ENCODE measurements at places on chromosomes 12 and 14.

DNA sequence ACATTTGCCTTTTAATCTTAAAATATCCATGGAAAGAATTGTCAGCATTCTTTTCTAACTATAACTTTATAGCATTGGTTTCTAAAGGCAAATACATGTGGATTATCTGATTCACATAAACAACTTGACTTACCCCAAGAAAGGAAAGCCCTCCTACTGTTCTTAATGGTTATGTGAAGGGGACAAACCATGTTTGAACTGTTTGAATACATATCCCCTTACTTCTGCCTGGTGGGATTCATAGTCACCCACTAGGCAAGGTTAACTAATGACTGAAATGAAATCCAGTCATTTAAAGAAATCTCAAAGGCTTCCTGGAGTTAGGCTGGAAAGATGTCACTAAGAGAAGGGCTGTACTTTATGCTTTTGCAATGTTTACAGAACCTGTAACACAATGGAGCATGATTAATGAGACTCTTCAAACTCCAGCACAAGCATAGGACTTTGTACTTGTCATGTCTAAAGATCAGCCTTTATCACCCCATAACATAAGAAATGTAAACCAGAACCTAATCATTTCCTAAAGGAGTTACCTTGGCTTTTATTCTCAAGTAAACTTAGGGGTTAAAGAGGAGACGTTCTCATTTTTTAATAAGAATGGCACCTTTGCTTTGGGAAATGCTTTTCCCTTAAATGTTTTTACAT lies 10.2 kb upstream of the FLRT2 start:
- DNase-seq = no peak

DNA sequence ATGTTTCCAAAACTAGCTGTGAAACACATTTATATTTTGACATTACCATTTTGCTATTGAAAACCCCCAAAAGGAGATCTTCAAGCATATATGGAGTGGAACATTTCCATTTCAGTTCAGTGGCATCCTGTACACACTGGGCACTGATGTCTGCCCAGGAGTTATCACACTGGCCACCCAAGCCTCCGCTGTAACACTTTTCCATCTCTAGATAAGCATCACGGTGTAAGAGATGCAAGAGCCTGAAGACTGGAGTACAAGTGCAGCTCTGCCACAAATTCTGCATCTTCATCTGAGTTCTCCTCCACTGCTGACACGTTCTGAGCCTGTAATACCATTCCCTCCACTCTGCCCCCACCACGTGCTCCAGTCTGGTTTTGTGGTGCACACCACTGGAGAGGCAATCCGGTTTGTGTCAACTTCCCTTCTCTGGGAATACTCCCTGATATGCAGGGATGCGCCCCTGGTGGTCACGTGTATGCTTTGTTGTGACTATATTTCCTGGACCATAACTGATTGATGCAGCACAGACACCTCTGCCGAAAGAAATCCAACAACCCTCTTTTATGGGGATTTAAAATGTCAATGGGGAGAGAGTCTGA lies 12.7 kb downstream of the SPTLC2 start:
- peak; percentile 38 for DNase-seq

- DNase-seq = no peak
These were observed 4.9 kb upstream of the KLHL33 start for GRCh38 chr14:20440882-20441281.

GRCh38 chr12:22408610-22409376 lies 74.3 kb upstream of the ST8SIA1 start:
- DNase-seq = no peak

- DNase-seq = peak; percentile 66
These were observed 20.2 kb upstream of the KRT8 start for GRCh38 chr12:52924764-52925716.

DNA sequence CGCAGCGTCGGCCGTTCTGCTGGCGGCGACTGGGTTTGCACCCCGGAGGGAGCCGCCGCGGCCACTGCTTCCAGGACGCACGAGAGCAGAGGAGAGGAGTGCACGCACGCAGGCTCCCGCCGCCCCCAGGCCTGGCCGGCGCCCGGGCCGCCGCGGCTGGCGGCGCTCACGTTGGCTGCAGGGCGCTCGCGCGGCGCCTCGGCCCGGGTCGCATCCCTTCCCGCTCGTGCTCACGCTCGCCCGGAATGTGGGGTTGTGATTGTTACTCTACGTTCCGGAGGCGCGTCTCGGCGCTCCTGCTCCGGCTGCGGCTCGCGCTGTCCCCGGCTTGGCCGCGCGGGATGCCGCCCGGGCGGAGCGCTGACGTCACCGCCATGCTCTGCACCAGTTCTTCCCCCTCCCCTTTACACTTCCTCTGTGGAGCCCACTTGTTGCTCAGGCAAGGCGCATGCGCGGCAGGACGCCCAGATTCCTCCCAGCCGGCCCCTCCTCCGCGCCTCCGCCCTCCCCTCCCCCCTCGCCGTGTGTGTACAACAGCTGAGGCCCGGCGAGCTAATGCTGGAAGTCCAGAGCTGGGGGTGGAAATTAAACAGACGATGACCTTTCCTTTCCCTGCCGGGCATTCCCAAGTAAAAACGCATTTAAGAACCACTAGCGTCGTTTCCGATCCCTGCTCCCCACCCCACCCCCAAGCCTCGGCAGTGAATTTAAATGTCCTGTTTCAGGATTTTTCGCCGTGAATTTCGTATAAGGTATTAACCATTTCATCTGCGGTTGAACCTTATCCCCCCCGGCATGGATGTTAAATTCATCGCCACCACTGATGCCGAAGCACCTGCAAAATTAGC lies at the start of gene IRF2BPL:
IRF2BPL (minus strand) TSS at position 325 of the 848 bp plus-strand sequence. CDS start 916 bp downstream, outside the sequence.
- DNase-seq = peak; percentile 89

GRCh38 chr12:81644503-81644902 lies 114.6 kb downstream of the PPFIA2 start:
- no peak for DNase-seq

DNA sequence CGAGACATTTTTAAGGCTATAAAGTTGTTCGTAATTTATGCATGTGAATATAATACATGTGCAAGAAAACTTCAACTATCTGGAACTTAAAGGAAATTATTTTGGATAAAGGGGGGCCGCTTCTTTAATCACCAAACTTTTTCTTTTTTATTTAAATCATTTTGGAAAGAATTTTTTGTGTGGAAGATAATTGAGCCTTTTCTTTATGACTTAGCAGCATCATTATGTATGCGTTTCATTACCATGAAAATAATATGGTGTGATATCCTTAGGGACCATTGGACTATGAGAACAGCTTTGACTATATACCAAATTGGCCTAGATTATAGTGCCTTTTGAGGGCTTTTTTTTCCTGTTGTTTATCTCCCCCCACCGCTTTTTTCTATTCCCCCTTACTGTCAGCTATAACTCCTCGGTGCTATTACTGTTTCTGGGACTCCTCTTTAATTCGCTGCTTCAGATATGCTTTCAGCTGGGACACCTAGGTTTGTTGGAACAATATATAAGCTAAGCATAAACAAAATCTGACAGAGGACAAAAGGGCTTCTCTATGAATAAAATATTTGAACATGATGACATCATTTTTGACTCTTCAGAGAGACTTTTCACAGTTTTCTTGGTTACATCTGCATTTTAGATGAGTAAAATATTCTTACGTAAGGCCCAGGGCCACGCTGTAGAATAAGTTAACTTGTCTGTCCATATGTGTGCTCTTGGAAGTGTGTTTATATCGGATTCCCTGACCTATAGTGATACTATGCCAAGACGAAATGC lies 392.7 kb downstream of the NPAS3 start:
- DNase-seq = no peak

DNA sequence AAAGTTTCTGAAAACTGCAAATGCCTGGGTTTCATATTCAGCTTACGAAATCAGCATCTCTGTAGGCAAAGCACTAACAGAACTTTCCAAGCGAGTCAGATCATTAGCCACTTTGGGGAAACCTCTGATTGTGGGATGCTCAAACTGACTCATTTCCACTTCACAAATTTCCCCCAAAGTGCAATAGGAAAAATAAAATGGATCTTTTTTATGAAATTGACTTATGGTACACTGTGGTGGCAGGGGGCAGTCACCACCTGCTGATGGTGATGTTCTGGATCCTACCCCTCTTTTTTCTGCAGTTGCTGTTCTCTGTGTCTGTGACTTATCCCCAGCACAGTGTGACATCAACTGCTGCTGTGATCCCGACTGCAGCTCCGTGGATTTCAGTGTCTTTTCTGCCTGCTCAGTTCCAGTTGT lies 5.6 kb downstream of the TCTN1 start:
- no peak for DNase-seq

DNA sequence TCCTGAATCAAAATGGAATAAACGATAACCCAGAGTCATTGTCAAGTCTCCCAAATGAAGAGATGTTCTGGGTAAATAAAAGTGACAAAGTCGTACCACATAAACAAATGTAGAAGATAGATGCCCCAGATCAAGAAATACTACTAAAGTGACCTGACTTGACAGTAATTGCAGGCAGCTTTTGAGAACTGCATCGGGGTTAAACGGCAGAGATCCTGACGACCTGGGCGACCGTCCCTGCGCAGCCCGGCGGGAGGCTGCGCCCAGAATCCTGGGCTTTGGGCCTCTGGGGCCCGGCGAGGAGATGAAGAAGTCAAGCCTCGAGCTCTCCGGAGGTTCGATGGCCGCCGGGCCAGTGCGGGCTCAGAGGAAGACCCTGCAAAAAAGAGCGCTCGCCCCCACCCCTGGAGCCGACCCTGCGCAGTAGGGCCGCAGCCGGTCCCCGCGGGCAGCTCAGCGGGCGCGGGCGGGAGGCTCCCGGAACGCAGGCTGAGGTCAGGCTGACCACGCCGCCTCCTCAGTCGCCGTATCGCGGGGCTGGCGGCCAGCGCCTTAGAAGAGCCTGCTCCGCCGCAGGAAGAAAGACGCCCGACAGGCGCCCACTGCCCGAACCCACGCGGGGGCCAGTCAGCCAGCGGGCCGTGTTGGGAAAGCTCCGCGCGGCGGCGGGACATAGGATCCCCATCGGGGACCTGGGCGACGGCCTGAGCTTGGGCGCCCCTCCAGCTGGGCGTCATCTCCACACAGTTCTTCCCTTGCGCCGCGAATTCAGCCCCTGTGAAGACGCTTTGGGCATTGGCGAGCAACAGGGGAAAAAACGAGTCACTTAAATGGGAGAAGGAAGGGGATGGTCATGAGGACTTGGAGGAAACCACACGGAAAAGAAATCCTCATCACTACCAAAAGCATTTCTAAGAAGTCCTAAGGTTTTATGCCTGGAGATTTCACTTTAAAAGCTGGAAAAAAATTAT lies 16.0 kb downstream of the NKX2-1 start:
- DNase-seq = no peak

DNA sequence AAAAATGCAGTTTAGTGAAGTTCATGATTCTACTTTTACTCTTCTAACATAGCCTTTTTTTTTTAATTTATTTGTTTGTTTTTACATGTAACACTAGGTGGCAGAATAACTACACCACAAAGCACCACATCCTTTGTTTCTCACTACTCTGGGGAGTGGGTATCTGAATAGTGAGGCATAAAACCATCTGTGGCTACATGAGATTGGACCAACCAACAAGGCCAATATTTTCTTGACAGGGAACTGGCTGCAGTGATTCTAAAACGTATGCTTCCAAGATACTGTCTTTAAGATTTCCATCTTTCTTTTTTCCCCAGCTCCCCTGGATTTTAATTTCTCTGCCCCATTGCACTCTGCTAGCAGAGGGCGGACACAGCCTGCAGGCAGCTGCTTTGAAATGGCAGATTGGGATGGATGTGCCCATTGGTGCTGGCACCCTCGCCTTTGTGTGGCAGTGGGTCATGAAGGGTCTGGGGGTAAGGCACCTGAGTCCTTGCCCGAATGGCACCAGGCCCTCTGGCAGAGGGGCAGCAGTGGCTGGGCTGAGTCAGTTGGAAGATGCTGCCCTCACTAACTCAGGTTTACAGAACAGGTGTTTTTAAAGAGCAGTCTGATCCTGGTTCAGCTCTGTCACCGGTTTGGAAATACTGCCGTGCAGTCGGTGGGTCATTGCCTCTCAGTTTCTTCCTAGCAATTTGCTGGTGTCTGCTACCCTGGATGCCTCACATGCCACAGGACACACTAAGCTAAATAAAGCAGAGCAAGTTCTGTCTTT lies 429.1 kb downstream of the RAD51B start:
- DNase-seq = peak; percentile 70

DNA sequence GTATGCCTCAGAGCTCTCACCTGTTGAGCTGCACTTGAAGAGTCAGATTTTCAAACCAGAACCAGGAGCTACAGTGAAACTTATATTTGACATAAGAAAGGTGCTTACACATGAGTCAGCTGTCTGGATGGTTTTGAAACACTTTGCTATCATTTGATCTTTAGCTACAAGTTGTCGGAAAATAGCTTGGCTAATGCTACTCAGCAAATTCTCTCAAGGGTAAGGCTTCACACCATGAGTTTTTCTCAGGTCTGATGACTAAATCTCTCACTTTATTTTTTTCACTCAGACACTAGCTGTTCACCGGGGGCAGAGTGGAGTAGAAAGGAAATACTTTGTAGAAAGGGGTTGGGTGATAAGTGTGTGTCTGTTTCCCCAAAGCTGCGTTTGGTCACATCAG lies 171.8 kb downstream of the FLRT2 start:
- DNase-seq = no peak

DNA sequence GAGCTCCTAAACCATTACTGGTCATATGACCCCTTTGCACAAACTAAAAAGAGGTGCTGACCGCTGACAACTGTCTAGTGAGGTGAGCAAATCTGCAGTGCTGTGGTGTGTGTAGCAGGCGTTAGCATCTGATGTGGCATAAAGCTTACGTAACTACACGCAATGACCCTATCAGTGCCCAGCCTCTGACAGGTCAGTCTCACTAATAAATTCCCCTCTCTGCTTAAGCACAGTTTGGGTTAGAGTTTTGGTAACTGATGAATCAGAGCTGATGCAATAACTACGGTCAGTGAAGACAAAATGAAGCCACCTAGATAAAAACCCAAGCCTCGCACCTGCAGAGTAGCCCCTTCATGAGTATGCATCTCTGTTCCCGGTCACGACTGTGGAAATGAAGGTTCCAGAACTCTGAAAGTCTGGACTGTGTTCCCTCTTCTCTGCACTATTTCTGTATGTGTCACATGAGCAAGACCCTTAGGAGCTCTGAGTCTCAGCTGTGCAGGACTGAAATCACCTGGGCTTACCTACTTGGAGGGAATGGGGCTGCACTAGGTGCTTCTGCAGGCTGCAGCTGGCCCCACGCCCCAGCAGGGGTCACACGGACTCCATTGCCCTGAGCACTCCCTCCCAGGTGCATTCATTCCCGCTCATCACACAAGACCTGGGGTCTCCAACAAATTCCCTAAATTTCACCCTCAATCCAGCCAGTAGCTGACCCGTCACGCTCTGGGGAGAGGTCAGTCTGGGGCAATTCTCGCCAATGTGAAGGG lies 54.4 kb downstream of the RIMBP2 start:
- no peak for DNase-seq

Data from SW 1271 (cell line).